ENCODE measurements at places on chromosomes 3 and 15.

DNA sequence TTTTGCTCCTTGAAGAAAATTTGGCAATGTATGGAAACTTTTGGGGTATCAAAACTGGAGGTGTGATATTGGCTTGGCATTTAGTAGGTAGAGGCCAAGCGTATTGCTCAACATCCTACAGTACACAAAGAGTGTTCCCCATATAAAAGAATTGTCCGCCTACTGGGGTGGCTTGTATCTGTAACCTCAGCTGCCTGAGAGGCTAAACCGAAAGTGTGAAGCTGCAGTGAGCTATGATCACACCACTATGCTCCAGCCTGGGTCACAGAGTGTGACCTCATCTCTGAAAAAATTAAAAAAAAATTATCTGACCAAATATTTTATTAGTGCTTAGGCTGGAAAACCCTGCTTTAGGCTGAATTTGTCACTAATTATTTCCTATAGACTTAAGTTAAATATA is 483.9 kb downstream of the PYDC2 start:
- no peak for DNase-seq

GRCh38 chr15:92749216-92749615 is 93.6 kb upstream of the FAM174B start:
- no peak for DNase-seq

GRCh38 chr3:161199926-161200325 is 21.2 kb upstream of the NMD3 start:
- no peak for DNase-seq

DNA sequence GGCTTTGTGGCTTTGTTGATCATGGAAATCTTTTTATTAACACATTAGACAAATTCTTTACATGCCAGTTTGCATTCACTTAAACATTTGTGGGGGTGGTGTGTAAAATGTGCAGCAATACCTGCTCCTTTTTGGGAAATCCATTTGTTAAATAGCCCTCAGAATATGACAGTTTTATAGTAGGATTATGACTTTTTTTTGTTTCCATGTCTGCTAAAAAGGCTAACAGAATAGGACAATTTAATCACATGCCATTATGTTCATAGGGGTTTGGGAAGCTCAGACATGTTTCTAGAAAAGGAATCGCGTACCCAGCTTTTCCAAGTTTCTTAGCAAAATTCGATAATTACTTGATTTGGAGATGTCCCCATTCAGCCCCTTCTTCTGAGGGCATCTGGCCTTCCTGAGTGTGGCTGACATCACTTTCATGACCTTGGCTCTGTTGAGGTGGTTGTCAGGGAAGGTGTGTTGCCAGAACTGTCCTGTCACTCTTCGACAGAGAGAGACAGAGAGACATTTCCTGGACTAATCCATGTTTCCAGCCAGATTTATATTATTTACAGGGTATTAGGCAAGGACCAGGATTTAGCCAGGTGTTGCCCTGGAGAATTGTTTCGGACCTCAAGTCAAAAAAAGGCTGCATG is 126.4 kb downstream of the PTPRG start:
- DNase-seq, result no peak

DNA sequence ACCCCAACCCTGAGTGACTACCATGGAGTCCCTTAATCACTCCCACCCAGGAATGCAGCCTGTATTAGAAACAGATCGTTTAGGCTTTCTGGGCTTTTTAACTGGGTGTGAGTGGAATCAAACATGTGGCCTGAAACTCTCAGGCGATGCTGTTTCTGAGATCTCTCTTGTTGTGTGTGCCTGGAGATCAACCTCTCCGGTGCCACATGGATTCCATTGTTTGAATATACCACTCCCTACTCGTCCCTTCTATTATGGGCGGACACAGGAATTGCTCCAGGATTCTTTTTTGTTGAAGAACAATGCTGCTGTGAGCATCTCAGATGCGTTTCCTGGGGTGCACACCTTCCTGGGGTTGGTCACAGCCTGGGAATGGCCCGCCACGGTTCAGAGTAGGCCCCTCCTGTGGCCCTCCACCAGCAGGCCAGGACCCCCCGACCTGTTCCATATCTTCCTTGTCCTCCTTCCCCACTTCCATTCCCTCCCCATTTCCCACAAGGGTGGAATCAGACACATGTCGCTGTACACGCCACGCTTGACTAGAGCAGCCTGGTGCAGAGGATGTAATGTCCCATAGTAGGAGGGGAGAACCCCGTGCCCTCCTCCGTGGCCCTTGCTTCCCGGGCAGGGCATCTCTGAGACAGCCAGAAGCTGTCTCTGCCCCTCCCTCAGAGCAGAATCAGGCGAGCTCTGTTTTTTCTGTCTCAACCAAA is 36.4 kb upstream of the PRR23E start:
- DNase-seq, result no peak

GRCh38 chr3:134600685-134601463 is 49.9 kb downstream of the KY start:
- DNase-seq, result peak; percentile 60

DNA sequence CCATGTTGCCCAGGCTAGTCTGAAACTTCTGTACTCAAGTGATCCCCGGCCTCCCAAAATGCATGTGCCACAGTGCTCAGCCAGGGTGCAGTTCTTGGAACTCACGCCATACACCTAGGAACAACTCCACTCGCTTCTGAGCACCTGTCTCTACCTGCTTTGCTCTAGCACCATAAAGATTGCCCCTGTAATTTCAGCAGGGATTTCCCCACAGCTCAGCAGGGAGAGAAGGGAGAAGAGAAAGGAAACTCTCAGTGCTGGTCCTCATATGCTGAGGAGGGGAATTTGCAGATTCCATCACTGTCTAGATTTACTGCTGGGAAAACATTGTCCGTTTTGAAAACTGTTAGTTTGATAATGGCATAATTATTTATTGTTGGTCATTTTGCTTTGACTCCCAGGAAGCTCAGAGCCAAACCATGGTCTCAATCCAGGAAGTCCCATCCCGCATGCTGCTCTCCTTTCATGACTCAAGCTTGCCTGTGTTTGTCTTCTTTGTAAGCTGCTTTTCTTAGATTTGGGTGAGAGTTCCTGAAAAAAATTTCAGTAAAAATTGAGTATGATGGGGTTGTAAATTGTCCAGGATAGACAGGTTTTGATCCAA is 24.2 kb downstream of the TRIM71 start:
- DNase-seq, result no peak

DNA sequence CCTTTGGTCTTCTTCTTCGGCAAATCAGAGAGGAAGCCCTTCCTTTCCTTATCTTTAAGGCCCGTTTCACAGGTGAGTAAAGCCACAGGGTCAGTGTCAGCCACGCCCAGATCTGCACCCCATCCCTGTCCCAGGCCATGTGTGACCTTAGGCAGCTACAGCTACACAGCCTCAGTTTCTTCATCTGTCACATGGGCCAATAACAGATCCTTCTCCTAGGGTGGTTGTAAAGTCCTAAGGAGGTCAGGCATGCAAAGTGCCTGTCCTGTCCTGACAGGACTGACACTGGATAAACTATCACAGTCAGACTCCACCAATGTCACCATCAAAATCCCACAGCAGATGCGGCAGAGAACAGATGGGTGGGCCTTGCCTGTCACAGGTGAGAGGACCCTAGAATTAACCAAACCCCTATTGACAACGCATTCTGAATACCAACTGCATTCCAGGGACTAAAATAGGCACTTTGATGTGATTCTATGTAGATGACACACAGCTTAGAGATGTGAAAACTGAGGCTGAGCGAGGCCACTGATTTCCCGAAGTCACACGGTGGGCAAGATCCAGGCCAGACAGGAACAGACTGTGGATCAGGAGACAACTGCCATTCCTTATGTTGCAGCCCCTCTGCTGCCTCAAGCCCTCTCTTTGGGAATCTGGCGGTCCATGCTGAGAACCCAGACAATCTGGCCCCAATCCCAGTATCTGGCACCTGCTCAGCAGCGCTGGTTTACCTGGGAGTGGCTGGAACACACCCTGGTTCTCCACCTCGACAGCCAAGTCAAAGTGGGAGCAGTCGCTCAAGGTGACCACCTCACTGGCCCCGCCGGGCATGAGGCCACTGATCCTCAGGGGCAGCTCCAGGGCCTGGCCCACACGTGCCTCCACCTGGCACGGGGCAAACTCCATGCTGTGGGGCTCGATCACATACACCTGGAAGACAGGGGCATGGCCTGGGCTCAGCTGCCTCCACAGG is 48.7 kb downstream of the NUP210 start:
- DNase-seq, result no peak

- no peak for DNase-seq
Measured at GRCh38 chr15:78110096-78110495, 17.7 kb downstream of the SH2D7 start.

DNA sequence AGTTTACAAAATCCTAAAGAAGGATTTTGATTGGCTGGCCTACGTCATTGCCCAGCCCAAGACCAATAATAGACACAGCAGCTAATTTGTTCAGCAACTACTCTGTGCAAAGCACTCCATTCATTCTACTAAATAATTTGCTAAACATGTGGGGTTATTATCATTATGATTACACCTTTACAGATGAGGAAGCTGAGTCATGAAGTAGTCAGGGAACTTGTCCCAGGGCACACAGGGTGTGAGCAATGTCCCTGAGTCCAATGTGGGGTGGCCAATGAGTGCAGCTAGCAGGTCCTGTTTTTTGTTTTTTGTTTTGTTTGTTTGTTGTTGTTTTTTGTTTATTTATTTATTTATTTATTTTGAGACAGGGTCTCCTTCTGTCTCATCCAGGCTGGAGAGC is 183.6 kb downstream of the ABHD5 start:
- DNase-seq, result no peak

Measured in activated CD4-positive, alpha-beta T cell treated with anti-CD3 and anti-CD28 coated beads, Interleukin-2, amount 50 U/mL, for 16 hours (primary cell).